ENCODE measurements at places on chromosomes 2 and 18.

DNA sequence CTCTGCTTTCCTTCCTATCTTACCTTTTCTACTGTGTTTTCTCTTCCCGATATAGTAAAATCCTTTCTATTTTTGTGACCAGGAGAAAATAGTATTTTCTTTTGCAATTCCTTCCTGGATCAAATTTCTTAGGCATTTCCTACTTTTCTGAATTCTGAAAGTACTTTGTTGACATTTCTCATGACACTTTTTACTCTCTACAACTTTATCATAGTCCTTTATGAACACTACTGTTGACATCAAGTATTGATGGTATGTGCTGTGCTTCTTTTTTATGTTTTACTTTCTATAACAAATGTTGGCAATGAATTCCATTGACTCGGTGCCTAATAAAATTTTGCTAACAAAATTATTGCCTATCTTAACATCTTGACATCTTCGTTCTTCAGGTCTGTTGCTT, 217.7 kb upstream of the TCF4 start:
- DNase-seq: no peak

DNA sequence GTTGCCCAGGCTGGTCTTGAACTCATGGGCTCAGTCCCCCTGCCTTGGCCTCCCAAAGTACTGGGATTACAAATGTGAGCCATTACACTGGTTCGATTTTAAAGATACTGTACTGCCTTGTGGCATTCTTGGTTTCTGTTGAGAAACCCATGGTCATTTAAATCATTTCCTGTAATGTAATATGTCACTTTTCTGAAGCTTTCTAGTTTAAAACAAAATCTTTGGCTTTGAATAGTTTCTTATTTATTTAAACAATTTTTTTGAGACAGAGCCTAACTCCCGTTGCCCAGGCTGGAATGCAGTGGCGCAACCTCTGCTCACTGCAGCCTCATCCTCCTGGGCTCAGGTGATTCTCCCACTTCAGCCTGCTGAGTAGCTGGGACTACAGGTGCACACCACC, 8.9 kb downstream of the ZNF512 start:
- no peak for DNase-seq

- no peak for DNase-seq
Measured at GRCh38 chr2:171128461-171128860, 32.2 kb downstream of the TLK1 start.

DNA sequence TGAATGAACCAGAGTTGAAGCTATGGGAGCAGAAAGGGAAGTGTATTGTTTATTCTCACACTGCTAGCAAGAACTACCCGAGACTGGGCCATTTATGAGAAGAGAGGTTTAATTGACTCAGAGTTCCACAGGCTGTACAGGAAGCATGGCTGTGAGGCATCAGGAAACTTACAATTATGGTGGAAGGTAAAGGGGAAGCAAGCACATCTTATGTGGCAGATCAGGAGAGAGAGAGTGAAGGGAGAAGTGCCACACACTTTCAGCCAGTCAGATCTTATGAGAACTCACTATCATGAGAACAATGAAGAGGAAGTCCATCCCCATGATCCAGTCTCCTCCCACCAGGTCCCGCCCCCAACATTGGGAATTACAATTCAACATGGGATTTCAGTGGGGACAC, 383.2 kb upstream of the SLC14A2 start:
- no peak for DNase-seq

DNA sequence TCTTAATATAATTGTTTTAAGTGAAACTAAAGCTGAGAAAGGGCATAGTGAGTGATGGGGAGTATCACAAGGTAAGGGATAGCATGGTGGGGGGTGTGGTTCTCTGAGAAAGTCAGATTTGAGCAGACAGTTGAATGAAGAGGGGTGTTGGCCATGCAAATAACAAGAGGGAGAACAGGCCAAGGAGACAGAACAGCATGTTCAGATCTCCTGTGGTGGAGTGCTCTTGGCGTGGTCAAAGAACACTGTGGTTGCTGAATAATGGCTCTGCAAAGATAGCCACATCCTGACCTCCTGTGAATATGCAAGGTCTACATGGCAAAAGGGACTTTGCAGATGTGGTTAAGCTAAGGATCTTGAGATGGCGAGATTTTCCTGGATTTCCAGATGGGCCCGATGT, 389.2 kb downstream of the TMEM182 start:
- no peak for DNase-seq

GRCh38 chr2:71299507-71299906, 32.1 kb upstream of the ZNF638 start:
- DNase-seq: no peak

- no peak for DNase-seq
Measured at GRCh38 chr18:25001803-25002202, 350.2 kb downstream of the ZNF521 start.

GRCh38 chr2:239295377-239296019, 105.3 kb downstream of the HDAC4 start:
- DNase-seq: no peak

- DNase-seq: no peak
Measured at GRCh38 chr2:174675615-174676014, 78.0 kb upstream of the WIPF1 start.

- no peak for DNase-seq
Measured at GRCh38 chr18:74976331-74976909, 232.5 kb downstream of the PTGR3 start.

GRCh38 chr2:102187496-102188150, 800 bp downstream of the IL1RL2 start:
- DNase-seq: no peak

- no peak for DNase-seq
Measured at GRCh38 chr18:8960740-8961657, 141.5 kb upstream of the NDUFV2 start.
